ENCODE measurements at places on chromosomes 12 and 14.

DNA sequence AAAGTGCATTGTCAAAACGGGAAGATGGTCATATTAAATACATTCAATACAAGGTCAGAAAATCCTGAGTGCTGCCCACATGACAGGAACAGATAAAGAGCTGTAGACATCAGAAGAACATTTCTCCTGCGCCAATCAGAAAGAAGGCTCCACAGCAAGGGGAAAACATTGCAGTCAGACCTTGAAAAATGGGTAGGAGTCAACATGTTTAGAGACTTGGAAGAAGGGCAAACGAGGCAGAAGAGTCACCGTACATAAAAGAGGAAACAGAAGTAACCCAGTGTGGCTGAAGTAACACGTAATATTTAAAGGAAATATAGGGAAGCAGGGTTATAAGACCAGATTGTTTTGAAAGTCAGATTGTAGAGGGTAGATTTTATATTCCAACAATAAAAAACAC is 11.9 kb downstream of the SPPL3 start:
- no peak overlapping the region for H3K27ac ChIP-seq
- DNase-seq: no peak
- no peaks in the 10 kb centered on the region for H3K36me3 ChIP-seq
- no peaks in the 10 kb centered on the region for H3K27me3 ChIP-seq

GRCh38 chr12:109053382-109054123 is 1.2 kb downstream of the USP30 start:
- H3K4me3 ChIP-seq: peak overlapping the region; percentile 78
- peak overlapping the region; percentile 73 for H3K27ac ChIP-seq
- peak; percentile 77 for DNase-seq
- peaks cover 5% of the 10 kb centered on the region for H3K4me1 ChIP-seq
- H3K36me3 ChIP-seq: no peaks in the 10 kb centered on the region

GRCh38 chr12:50057896-50058670 is 687 bp downstream of the ASIC1 start:
- H3K4me3 ChIP-seq: no peak overlapping the region
- no peaks in the 10 kb centered on the region for H3K36me3 ChIP-seq
- no peak overlapping the region for H3K27ac ChIP-seq
- H3K27me3 ChIP-seq: peaks cover 22% of the 10 kb centered on the region

- no peak overlapping the region for H3K4me3 ChIP-seq
- H3K27me3 ChIP-seq: no peaks in the 10 kb centered on the region
- no peak for DNase-seq
- no peaks in the 10 kb centered on the region for H3K4me1 ChIP-seq
Measured at GRCh38 chr12:71475280-71475679, 35.7 kb downstream of the LGR5 start.

DNA sequence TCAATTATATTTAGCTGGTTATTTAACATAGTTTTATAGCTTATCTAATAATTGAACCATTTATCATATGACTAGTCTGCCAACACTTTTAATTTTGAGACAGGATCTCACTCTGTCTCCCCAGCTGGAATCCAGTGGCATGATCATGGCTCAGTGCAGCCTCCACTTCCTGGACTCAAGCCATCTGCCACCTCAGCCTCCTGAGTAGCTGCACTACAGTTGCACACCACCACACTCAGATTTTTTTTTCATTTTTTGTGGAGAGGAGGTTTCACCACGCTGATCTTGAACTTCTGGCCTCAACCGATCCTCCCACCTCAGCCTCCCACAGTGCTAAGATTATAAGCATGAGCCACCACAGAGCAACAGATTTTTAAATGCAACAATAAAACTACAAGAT is 151.4 kb upstream of the MDGA2 start:
- H3K4me3 ChIP-seq: no peak overlapping the region
- H3K27me3 ChIP-seq: no peaks in the 10 kb centered on the region
- H3K36me3 ChIP-seq: no peaks in the 10 kb centered on the region
- H3K27ac ChIP-seq: no peak overlapping the region
- H3K4me1 ChIP-seq: no peaks in the 10 kb centered on the region

DNA sequence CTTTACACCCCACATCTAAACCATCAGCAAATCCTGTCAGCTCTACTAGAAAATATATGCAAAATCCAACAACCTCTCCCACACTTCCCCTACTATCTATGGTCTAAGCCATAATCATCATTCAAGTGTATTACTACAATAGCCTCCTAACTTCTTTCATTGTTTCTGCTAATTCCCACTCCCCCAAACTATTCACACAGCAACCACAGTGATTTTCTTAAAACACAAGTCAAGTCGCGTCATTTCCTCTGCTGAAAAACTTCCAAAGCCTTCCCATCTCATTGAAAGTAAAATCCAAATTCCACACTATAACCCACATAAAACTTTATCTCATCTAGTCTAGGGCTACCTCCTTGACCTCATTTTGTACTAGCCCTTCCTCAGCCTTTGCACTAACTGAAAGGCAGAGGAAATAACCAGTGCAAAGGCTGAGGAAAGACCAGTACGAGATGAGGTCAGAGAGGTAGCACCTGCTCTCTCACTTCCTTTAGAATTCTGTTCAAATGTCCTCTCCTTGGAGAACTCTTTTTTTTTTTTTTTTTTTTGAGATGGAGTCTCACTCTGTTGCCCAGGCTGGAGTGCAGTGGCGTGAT is 65.5 kb upstream of the MDM1 start:
- no peak overlapping the region for H3K27ac ChIP-seq
- no peaks in the 10 kb centered on the region for H3K36me3 ChIP-seq
- H3K4me3 ChIP-seq: no peak overlapping the region
- no peaks in the 10 kb centered on the region for H3K4me1 ChIP-seq

DNA sequence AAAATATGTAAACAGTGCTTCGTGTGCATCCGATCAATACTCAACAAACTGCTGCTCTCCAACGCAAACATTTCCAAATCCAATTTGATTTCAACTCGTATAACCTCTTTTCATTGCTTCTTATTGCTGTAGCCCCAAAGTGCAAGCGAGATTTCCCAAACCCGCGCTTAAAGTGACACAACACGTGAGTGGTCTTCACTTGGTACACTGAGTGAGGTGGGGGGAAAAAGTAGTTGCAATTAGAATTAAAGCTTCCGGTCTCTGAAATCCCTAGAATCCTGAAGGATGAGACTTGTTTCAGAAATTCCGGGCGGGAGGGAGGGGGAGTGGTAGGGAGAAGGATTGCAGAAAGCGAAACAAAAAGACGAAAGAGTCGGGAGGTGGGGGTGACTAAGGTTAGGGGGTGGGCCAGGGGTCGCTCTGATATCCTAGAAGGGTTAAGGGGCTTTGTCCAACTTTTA is 387.5 kb downstream of the BCAT1 start:
- peak overlapping the region; percentile 87 for H3K4me3 ChIP-seq
- DNase-seq: peak; percentile 12
- H3K27ac ChIP-seq: no peak overlapping the region
- no peaks in the 10 kb centered on the region for H3K4me1 ChIP-seq
- no peaks in the 10 kb centered on the region for H3K27me3 ChIP-seq

DNA sequence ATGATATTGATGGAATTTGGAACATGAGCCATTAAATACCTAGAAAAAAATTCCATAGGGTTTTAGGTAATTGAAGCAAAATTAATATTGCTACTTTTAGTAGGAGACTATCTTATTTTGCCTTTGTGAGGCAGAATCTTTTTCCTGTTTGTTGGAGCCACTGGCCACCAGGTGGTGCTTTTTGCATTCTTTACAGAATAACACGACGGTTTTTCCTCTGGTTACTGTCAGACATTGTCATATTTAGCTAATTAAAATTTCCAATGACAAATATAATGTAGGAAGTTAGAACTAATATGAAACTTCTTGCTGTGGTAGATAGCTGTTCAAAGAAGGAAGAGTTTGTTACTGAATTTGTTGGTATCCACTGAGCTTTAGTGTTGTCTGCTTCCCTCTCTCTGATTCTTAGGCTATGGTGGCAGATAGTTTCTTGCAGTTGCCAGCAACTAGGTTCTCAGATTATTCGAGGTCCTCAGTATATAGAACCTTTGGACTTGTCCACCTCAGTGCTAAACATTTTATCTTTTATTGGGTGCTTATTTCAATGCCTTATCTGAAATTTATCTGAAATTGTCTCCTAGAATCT is 25.7 kb downstream of the RAB21 start:
- peaks cover 4% of the 10 kb centered on the region for H3K36me3 ChIP-seq
- no peaks in the 10 kb centered on the region for H3K4me1 ChIP-seq
- DNase-seq: peak; percentile 39
- H3K27me3 ChIP-seq: no peaks in the 10 kb centered on the region
- no peak overlapping the region for H3K27ac ChIP-seq

DNA sequence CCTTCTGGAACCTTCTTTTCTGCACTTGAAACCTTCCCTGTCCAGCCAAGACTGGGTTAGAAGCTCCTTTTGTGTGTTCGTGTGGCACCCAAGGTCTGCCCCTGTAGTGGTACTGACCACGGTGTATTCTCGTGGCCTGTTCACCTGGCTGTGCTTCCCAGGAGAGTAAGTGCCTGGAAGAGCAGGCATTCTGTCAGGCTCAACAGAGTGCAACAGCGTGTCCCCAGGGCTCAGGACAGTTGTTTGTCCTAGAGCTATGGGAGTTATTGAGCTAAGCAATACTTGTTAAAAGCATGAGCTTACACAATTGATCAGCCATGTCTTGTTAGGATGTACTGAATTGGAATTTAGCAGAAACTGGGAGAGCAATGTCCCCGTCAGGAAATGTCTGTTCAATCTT is 12.9 kb upstream of the SLC38A2 start:
- peak overlapping the region; percentile 83 for H3K27ac ChIP-seq
- H3K4me3 ChIP-seq: no peak overlapping the region
- peaks cover 62% of the 10 kb centered on the region for H3K4me1 ChIP-seq
- H3K27me3 ChIP-seq: no peaks in the 10 kb centered on the region

GRCh38 chr14:88729159-88729558 is 63.6 kb downstream of the EML5 start:
- no peaks in the 10 kb centered on the region for H3K27me3 ChIP-seq
- no peak overlapping the region for H3K4me3 ChIP-seq
- DNase-seq: no peak
- no peaks in the 10 kb centered on the region for H3K36me3 ChIP-seq
- H3K27ac ChIP-seq: no peak overlapping the region
- no peaks in the 10 kb centered on the region for H3K4me1 ChIP-seq

DNA sequence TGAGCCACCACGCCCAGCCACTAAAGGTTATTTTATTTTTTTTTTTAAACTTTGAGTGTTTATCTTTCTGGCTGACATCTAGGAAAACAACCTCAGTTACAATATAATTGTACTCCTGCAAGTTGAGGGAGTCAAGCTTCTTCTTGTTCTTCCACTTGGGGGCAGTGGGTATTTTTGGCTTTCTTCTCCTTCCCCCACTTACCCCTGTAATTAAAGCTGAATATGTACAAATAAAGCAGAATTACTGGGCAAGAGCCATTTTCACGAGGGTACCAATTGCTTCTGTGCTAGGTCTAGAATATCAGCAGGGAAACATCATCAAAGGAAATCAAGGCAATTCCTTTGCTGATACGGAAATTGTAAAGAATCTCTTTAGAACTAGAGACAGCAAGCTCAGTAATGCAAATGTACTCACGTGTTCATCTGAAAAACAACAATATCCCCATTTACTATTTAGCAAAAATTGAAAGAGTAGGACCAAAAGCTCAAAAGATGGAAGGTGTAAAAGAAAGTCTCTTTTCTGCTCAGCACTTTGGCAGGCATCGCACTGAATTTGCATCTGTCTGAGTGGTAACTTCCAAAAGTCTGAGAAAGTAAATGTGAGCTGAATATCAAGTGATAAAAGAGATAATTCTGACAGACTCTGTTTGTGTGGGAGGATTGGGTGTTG is 72.8 kb downstream of the TAOK3 start:
- no peaks in the 10 kb centered on the region for H3K36me3 ChIP-seq
- no peak overlapping the region for H3K27ac ChIP-seq
- no peaks in the 10 kb centered on the region for H3K27me3 ChIP-seq
- no peaks in the 10 kb centered on the region for H3K4me1 ChIP-seq
- H3K4me3 ChIP-seq: no peak overlapping the region
- DNase-seq: no peak

DNA sequence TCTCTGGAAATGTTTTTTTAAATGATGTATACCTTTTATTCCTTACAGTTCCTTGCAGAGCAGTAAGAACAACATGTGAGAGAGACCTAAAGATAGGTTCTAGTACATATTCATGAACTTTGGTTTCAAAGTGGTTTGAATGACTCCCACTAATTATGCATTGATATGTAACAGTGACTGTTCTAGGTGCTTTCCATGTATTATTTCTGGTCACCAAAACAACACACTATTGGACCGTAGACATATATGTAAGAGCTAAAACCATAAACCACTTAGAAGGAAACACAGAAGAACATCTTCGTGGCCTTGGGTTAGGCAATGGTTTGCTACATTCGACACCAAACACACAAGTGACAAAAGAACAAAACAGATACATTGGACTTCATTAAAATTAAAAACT is 37.9 kb downstream of the SOX5 start:
- no peak for DNase-seq
- H3K36me3 ChIP-seq: no peaks in the 10 kb centered on the region
- H3K4me3 ChIP-seq: no peak overlapping the region
- H3K27me3 ChIP-seq: no peaks in the 10 kb centered on the region
- H3K27ac ChIP-seq: no peak overlapping the region

DNA sequence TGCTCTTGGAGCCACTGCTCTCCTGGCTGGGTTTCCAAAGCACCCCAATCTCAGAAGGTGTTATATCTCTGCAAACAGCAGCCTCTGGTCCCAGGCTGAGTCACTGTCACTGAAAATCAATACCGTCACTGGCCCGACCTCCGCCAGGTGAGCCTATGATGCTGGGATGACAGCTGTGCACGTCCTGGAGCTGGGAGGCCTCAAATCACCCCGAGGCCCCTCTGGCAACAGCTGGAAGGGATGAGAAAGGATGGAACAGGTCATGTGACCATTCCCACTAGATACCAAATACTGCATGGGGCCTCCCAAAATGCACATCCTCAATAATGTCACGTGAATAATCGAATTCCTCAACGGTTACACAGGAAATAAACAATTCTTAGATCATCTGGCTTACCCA is 190.8 kb downstream of the TTC7B start:
- DNase-seq: no peak
- H3K36me3 ChIP-seq: no peaks in the 10 kb centered on the region
- H3K4me1 ChIP-seq: peaks cover 23% of the 10 kb centered on the region
- H3K4me3 ChIP-seq: no peak overlapping the region

GRCh38 chr12:85089792-85090191 is 53.6 kb downstream of the LRRIQ1 start:
- H3K36me3 ChIP-seq: no peaks in the 10 kb centered on the region
- no peaks in the 10 kb centered on the region for H3K27me3 ChIP-seq
- H3K4me1 ChIP-seq: no peaks in the 10 kb centered on the region
- H3K27ac ChIP-seq: no peak overlapping the region
- H3K4me3 ChIP-seq: no peak overlapping the region

GRCh38 chr12:107533218-107533617 is 152.4 kb upstream of the PWP1 start:
- DNase-seq: peak; percentile 77
- H3K4me1 ChIP-seq: peaks cover 16% of the 10 kb centered on the region
- no peaks in the 10 kb centered on the region for H3K27me3 ChIP-seq
- no peak overlapping the region for H3K4me3 ChIP-seq
- no peaks in the 10 kb centered on the region for H3K36me3 ChIP-seq

DNA sequence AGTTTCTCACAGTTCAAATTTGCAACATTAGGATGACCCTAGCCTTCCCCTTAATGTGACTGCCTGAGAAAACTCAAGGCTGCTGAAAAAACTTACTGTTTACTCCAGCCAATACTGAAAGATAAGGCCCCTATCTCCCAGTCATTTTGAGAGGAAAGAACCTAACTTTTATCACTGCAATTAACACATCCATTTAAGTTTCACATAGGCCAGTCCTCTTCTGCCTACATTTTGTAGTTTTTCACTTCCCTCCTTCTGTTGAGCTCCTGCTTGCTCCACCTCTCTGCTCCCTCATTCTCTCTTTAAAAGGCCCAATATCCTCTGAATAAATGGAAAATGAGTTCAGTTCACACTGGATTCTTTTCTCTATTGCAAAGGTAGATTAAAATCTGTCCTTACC is 1996.2 kb upstream of the FLRT2 start:
- H3K4me3 ChIP-seq: no peak overlapping the region
- H3K27ac ChIP-seq: no peak overlapping the region
- no peak for DNase-seq
- H3K27me3 ChIP-seq: no peaks in the 10 kb centered on the region
- no peaks in the 10 kb centered on the region for H3K4me1 ChIP-seq
- H3K36me3 ChIP-seq: no peaks in the 10 kb centered on the region
